Lower leg skin (tissue), 4 donors: ENCODE measurements at places on chromosomes 16 and 17. TPM values are rescaled to one million over a fixed set of nuclear protein-coding genes. Genes with fewer than 3 reads are reported as not detected.

The MFAP4 gene
- 11.1 TPM for total RNA-seq

The CES2 gene
- total RNA-seq, result 37.4 TPM

The EME1 gene
- total RNA-seq, result 0.34 TPM

The PRAC2 gene
- total RNA-seq, result not detected

The CDRT15 gene
- total RNA-seq, result not detected

DNA sequence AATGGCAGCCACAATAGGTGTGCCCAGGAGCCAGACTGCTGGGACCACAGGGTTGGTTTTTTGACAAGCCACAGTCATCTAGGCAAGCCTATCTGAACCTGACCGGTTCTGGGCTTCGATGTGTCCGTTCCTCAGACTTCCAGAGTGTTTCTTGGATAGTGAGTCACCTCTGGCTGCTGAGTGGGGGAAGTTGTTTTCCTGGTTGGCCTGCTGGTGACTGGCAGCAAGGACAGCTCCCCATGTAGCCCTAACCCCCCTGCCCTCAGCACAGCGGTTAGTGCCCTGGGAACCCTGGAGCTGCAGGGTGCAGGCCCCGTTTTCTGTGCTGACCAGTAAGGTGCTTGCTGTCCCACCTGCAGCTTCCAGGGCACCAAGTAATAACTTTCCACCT is 65.5 kb downstream of the PLD6 start:
- no peak for DNase-seq

DNA sequence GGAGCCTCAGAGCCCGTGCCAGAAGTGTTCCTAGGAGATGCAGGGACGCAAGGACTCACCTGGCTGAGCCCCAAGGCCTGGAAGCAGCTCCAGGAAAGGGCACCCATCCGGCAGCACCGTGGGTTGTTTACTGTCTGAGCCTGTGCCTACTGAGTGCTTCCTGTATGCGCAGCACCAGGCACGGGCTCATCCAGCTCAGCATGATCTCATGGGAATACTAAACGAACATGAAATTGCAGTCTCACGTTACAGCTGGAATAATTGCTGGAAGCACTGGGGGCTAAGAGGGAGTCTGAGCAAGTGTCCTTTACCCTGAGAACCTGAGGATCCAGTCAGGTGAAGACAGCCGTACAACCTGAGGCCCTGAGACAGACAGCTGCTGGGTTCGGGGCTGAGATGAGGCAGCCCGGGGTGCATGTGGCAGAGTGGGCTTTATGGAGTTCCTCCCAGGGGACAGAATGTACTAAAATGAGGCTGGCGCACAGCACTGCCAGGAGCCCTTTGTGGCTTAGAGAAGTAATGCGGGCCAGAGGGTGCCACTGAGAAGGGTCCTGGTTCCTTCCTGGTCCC is 5.4 kb downstream of the CTRL start:
- DNase-seq, result no peak

- no peak for DNase-seq
Measured at GRCh38 chr17:19656851-19657581, 8.5 kb downstream of the ALDH3A2 start.

GRCh38 chr17:45265821-45266220 is 3.9 kb upstream of the SPATA32 start:
- no peak for DNase-seq

- no peak for DNase-seq
Measured at GRCh38 chr17:33811004-33811760, 443.9 kb upstream of the CCL2 start.
